ENCODE measurements at places on chromosomes 3 and 15.

- DNase-seq = no peak
Measured at GRCh38 chr3:69540706-69541581, 155.1 kb upstream of the FRMD4B start.

DNA sequence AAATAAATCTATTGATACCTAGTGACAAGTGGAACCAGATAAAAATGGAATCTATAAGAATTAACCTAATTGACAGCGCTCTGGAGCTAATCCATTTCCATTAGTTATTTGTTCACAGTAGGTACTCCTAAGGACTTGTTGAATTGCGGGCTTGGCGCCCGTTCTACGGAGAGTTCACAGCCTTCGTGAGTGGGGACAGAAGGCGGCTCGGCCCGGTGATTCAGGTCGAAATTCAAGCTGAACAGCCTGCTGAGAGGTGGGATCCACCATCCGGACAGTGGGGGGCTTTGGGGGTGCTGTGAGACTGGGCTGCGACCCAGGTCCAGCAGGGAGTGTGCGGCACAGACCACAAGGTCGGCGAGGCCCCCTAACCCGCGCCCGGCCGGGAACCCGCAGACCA is 779 bp upstream of the CTNNB1 start:
- no peak for DNase-seq

GRCh38 chr3:67090474-67090873 is 92.4 kb downstream of the KBTBD8 start:
- no peak for DNase-seq

DNA sequence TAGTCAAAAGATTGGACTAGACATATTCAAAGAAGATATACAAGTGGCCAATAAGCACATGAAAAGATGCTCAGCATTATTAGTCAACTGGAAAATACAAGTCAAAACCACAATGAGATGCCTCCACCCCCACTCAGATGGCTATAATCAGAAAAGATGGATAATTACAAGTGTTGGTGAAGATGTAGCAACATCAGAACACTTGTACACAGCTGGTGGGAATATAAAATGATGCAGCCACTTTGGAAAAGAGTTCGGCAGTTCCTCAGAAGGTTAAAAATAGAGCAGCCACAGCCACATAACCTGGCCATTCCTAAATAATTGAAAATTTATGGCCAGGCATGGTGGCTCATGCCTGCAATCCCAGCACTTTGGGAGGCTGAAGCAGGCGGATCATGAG is 38.4 kb downstream of the HEG1 start:
- no peak for DNase-seq

GRCh38 chr3:72187131-72187530 is 402.2 kb upstream of the PROK2 start:
- no peak for DNase-seq

GRCh38 chr15:73539212-73540128 is 93.7 kb downstream of the NPTN start:
- no peak for DNase-seq

GRCh38 chr15:72118017-72118978 is at the start of the genes MYO9A and SENP8:
TSS of gene MYO9A (minus strand) at chr15:72118150. CDS start at chr15:72046563, 71,587 bp downstream.
TSS of gene SENP8 (plus strand) at chr15:72118403. CDS start at chr15:72139624, 21,221 bp downstream.
- peak; percentile 100 for DNase-seq

GRCh38 chr3:107235928-107236315 is 141.3 kb upstream of the CCDC54 start:
- DNase-seq = peak; percentile 31

- DNase-seq = no peak
Measured at GRCh38 chr3:121482660-121483059, 63.1 kb downstream of the POLQ start.

GRCh38 chr3:51967384-51968169 is at the start of gene PCBP4:
TSS of gene PCBP4 (minus strand) at chr3:51967454. CDS start at chr3:51961240, 6,214 bp downstream.
- peak; percentile 35 for DNase-seq

Data from stimulated activated CD4-positive, alpha-beta T cell treated with anti-CD3 and anti-CD28 coated beads, Interleukin-2, amount 100 ng/mL, for 48 hours (primary cell).